Stimulated activated CD4-positive, alpha-beta T cell treated with anti-CD3 and anti-CD28 coated beads, Interleukin-15, amount 100 ng/mL, for 1 hour (primary cell): ENCODE measurements at places on chromosomes 4 and X.

DNA sequence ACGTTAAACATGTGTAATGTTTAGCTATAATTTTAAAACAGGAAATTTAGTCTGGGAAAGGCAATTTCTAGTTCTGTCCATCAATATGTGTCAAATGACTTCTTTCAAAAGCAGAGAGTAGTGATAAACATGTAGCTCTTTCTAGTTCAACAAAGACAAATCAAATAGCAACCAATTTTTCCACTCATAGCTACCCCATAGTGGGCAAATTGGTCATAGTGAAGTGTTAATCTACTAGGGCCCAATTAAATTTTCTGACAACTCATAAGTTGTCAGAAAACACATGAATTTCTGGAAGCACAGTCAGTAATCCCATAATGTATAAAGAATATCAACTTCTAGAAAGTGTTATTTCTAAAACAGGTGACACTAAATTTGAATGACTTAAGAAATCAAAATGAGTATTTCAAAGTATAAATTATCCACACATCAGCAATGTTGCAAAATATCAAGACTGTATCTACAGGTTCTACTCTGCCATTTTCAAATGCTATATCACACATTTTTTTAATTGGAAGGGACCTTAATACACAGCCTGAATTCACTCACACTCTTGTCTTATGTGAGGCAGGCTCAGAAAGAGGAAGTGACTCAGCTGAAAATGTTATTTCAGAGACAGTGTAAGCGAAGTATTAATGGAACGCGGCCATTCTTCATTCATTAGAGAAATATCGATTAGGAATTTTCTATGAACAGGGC, 7.7 kb downstream of the OCIAD2 start:
- DNase-seq, result no peak

DNA sequence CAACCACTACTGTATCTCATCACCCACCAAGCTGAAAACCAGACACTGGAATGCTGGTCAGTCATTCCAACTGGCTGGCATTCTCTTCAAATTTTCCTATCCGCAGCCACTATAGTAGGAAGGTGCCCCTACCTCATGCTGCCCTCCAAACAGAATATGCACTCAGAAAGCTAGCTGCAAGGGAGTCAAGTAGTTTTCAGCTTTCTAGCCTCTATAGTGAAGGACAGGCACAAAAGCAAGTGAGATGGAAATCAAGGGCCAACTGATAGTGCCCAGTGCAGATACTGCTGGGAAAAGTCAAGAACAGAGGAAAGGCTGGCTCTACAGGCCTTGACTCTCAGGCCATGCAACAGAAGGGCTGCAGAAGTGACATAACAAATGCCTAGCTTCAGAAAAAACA, 47.2 kb downstream of the BCOR start:
- no peak for DNase-seq

GRCh38 chr4:79408063-79408462, at the start of gene GK2:
Gene GK2, minus strand, starts transcription at chr4:79408228. Its CDS starts 28 bp downstream, at chr4:79408200.
- DNase-seq, result no peak

- DNase-seq, result no peak
Observed at GRCh38 chr4:167475951-167476350, 241.7 kb upstream of the SPOCK3 start.

DNA sequence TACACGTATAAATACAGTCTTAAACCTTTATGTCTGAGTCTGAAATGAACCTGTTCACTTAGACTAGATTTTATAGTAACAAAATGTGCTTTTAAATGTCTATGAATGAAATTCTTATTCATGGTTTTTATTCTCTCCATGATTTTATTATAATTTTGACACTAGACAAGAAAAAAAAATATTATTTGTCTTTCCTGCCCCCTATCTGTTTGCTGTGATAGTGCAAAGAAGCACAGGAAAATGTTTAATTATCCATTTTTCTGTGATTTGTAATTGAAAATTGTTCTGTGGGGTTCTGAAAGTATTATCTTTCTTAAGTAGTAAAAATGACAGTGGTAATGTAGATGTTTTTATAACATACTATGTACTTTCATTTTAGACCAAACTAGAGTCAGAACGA, 52.0 kb downstream of the INTS6L start:
- DNase-seq, result no peak

DNA sequence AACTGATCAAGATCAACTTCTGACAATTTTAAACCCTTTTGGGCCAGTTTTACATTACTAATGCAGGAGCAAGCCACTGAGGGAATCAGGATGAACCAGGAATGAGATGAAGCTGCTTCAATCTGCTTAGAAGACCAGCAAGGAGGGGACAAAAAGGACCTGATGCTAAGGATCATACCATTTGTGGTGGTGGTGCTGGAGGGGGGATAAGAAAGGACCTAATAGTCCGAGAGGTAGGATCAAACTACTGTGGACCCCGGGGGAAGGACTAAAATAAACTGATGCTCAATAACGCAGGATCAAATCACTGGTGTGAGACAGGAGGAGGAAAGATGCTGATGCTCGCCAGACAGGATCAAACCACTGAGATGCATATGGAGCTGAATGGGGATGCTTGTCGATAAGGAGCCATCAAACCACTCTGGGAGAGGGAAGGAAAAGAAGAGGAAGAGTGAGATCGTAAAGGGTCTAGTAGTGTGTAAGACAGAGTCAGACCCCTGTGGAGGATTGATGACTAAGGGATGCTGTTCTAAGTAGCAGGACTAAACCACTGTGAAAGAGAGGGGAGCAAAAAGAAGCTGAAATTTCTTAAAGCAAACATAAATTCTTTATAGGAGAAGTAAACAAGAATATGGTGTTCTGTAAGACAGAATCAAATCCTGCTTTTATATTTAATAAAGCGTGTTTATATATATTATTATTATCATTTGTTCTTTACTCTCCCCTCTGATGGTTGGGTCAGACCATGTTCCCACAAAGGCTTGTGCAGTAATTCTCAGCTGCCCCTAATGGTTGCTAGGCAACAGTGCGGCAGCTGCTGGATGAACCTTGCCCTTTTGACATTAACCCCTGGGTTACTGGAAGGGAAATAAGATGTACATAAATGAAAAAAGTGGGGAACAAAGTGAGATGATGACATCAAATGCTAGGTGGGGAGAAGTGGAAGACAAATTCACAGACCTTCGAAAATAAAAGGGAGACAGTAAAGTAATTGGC, 432.5 kb upstream of the FGF16 start:
- no peak for DNase-seq
